Naive B cell (primary cell): ENCODE measurements at places on chromosomes 11 and 22. TPM values are rescaled to one million over a fixed set of nuclear protein-coding genes. Genes with fewer than 3 reads are reported as not detected.
A peak's percentile ranks its signal among the peaks of the same experiment; 100 is the strongest.

DNA sequence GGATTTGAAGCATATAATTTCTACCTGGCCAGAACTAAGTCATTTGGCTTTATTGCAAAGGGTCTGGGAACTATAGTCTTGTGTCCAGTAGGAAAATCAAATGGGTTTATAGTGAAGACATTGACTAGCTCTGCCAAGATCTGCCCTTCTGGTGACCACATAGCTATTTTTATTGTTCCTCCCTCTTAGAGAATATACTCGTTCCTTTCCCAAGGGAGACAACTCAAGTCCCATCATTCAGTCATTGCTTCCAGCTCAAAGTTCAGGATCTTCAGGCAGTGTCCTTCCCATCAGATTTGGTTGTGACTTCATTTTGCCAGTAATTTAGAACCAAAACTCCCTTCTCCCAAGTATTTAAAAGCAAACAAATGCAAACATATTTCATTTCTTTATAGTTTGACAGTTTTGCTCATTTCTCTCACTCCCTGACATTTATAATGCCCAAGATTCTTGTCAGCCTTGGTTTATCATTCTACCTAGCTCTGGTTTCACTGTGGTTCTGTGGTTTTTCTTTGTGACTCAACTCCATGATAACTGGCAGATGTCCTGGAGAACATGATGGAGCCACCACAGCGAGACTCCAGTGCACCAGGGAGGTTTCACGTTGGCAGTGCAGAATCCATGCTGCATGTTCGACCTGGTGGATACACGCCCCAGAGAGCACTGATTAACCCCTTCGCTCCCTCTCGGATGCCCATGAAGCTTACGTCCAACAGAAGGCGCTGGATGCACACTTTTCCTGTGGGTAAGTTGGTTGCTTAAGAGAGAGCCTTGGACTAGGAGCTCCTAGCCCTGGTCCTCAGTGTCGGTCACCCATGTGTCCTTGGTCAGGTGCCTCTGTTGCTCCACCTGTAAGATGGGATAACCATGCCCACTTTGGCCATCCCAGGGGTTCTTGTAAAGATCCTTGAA, 64.9 kb downstream of the DEPDC5 start:
- DNase-seq: no peak

DNA sequence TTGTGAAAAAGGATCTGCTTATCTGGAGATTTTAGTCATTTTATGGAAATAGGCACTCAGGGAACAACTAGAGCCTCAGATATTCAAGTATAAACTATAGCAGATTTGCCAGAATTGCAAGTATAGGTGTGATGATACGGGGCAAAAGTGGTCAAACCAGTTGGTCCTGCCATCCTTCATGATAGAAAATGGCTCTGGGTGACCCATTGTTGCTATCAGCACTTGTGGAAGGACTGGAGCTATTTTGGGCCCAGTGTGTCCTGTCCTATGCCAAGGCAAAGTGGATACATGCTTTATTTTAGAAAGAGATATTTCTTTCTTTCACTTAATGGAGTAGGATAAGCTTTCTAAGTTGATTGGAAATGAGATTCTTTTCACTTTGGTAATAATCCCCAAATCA, 85.2 kb downstream of the PPP6R3 start:
- DNase-seq: no peak

DNA sequence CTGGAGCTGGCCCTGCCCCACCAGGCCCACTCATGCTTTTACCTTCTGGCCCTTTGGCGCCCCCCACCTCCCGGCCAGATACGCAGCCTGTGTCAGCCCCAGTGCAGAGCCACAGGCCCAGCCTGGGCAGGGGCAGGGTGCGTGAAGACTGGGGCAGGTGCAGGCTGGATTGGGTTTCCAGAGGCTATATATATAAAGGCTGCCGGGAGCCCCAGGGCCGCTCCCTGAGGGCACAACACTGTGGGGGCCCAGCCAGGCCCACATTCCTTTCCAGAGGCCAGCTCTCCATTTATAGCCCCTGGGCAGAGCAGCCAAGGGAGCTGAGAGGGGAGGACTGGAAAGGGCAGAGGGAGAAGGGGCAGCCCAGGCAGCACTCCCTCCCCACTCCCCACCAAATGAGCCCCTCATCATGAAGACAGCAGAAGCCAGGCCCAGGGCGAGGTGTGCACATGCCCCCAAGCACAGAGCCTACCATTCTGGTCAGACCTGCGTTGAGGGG, 5.0 kb upstream of the MYOD1 start:
- no peak for DNase-seq

- no peak for DNase-seq
These were observed 6.3 kb upstream of the PIWIL4 start for GRCh38 chr11:94560834-94561233.

GRCh38 chr22:23216461-23217170, 36.3 kb downstream of the BCR start:
- peak; percentile 49 for DNase-seq

DNA sequence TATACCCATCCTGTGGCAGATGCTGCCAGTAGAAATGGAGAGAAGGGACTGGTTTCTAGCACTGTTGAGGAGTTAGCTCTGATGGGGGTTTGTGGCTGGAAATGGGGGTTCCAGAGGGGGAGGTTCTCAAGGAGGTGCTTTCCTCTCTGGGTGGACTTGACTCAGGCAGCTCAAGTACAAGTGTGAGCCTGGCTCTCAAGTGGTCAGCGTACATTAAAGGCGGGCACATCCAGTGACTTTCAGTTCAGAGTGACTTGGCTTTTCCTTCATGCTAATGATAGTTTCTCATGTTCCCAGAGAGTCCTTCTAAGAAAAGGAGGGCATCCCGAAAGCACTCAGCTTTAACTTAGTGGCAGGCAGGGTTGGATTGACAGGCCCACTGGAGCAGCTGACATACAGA, 58.9 kb upstream of the HORMAD2 start:
- DNase-seq: no peak

- no peak for DNase-seq
These were observed 655.6 kb upstream of the CNTN5 start for GRCh38 chr11:98365190-98365589.

- DNase-seq: no peak
These were observed 2.1 kb downstream of the ADM start for GRCh38 chr11:10307022-10307399.

DNA sequence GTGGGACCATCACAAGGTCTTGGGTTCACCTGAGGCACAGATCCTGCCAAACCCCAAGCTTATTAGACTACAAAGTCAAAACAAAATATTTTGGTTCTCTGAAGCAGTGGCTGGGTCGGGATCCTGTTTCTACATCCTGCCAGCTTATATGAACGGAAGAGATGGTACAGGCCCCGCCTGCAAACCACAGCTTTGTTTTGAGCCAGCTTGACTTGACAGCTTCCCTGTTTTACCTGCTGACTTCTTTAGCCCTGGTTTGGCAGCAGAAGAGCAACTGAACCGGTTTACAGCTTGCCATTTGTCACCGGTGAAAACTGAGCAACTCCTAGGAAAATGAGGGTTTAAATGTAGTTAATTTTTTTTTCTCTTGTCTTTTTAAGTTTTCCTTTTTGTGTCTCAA, 11.4 kb downstream of the PACS1 start:
- peak; percentile 81 for DNase-seq

DNA sequence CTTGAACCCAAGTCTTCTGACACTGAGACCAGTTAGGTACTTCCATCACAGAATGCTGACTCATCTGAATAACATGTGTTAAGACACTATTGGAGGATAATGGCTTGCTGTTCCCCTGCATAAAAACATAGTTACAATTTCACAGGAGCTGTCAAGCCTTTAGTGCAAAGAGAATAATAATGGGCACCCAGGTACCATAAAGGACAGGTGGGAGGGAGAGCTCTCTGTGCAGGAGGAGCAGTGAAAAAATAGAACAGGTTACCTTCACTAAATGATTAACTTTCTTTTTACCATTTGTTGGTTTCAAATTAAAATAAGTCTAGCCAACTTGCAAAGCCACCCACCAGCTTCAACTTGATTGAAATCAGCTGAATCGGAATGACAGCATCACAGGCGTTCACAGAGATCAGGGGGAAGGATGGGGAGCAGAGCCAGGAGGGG, 173.2 kb downstream of the DSCAML1 start:
- DNase-seq: no peak

DNA sequence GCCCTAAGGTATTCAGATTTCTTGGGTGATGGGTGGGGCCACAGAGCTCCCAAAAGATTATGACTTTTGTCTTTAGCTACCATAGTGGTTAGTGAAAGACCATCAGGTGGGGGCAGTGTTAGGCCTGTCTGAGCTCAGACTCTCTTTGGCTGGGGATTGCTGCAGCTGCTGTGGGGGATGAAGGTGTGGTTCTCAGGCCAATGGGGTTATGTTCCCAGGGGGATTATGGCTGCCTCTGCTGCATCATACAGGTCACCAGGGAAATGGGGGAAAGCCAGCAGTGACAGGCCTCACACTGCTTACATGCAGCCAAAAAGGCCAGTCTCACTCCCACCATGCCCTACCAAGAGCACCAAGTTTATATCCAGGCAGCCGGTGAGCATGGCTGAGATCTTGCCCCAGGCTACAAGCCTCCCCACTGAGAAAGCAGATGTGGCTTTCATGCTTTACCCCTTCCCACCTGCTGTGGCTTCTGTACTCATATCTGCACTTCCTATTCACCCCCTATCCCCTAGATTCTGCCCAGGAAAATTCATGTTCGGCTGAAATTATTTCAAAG, 24.8 kb downstream of the CNTF start:
- no peak for DNase-seq

DNA sequence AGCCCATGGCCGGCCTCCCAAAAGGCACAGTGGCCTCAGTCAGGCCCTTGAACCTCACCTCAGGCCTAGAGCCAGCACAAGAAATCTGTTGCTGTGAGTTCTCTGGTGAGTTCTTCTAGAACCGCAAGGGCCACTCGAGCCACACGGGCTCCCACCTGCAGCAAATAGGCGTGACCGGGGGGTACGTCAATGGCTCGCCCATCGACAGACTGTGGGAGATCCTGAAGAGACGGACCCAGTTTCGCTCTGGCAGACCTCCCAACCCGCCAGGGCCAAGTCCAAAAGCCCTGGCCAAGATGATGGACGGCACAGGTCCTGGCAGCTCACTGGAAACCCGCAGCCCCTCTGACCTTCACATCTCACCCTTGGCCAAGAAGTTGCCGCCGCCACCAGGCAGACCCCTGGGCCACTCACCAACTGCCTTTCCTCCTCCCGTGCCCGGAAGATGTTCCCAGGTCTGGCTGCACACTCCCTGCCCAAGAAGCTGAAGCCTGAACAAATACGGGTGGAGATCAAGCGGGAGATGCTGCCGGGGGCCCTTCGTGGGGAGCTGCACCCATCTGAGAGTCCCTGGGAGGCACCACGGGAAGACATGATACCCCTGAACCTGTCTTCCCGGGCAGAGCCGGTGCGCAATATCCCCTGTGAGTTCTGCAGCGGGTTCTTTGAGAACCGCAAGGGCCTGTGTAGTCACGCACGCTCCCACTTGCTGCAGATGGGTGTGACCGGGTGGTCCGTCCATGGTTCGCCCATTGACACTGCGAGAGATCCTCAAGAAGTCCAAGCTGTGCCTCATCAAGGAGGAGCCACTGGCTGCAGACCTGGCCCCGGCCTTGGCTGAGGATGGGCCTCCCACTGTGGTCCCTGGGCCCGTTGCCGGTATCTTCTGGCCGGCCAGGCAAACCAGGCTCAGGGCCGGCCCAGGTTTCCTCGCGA, 544.2 kb upstream of the CCDC179 start:
- DNase-seq: no peak

DNA sequence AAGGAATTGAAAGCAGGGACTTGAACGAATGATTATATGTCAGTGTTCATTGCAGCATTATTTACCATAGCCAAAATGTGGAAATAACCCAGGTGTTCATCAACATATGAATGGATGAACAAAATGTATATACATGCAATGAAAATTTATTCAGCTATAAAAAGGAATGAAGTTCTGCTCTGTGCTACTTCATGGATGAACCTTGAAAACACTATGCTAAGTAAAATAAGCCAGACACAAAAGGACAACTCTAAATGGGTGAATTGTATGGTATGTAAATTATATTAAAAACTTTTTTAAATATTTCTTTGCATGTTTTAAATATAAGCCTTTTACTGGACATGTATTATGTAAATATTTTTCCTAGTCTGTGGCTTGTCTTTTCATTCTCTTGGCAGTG, 107.0 kb downstream of the ME3 start:
- no peak for DNase-seq

GRCh38 chr22:29300807-29301601, 5.4 kb upstream of the GAS2L1 start:
- no peak for DNase-seq

- DNase-seq: no peak
These were observed 581.2 kb downstream of the TBC1D22A start for GRCh38 chr22:47343611-47344010.

DNA sequence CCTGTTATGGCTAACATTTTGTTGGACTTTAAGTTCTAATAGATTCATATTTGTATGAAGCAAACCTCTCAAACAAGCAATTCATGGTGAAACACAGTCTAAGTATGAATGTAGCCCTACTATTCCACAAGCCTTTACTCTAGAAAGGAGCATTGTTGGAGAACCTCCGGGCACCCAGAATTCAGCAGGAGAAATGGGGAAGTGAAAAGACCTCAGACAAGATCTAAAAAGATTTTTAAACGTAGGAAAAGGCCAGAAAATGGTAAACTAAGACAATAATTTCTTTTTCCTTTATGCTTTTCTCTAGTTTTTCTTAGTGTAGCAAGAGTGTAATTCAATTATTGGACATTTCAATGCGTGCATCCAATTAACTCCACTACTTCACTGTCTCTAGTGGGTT, 426.4 kb downstream of the INSC start:
- DNase-seq: no peak

GRCh38 chr22:20221421-20222340, 46.4 kb downstream of the RTN4R start:
- no peak for DNase-seq

- no peak for DNase-seq
These were observed 112.0 kb downstream of the ARL14EP start for GRCh38 chr11:30434901-30435300.

DNA sequence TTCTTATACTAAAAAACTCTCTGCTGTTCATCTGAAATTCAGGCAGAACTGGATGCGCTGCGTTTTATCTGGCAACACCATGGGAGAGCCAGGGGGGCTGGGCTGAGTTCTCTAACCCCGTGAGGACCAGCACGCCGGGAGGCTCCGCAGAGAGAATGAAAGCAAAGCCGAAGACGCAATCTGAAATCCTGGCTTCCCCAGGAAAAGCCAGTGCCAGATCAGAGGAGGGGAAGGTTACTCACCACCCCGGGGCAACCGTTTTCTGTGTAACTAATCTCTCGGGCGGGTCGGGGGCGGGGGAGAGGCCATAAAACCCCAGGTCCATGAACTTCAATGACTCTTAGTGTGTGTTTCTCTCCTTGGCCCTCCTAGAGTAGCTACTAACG, 99.4 kb downstream of the SHANK2 start:
- no peak for DNase-seq

LDHAL6A gene
- polyA plus RNA-seq: not detected

FAM180B gene
- polyA plus RNA-seq: not detected

FGF3 gene
- not detected for polyA plus RNA-seq

MIEF1 gene
- polyA plus RNA-seq: 18.0 TPM

PLEKHA7 gene
- polyA plus RNA-seq: not detected

C1QTNF4 gene
- polyA plus RNA-seq: not detected

SCN3B gene
- polyA plus RNA-seq: not detected

SYT8 gene
- not detected for polyA plus RNA-seq

SLC25A22 gene
- 7.1 TPM for polyA plus RNA-seq

SF3A1 gene
- 73.4 TPM for polyA plus RNA-seq
